Glutamatergic neuron (in vitro differentiated cells): ENCODE measurements at places on chromosomes 2 and 18. TPM values are rescaled to one million over a fixed set of nuclear protein-coding genes. Genes with fewer than 3 reads are reported as not detected.

DNA sequence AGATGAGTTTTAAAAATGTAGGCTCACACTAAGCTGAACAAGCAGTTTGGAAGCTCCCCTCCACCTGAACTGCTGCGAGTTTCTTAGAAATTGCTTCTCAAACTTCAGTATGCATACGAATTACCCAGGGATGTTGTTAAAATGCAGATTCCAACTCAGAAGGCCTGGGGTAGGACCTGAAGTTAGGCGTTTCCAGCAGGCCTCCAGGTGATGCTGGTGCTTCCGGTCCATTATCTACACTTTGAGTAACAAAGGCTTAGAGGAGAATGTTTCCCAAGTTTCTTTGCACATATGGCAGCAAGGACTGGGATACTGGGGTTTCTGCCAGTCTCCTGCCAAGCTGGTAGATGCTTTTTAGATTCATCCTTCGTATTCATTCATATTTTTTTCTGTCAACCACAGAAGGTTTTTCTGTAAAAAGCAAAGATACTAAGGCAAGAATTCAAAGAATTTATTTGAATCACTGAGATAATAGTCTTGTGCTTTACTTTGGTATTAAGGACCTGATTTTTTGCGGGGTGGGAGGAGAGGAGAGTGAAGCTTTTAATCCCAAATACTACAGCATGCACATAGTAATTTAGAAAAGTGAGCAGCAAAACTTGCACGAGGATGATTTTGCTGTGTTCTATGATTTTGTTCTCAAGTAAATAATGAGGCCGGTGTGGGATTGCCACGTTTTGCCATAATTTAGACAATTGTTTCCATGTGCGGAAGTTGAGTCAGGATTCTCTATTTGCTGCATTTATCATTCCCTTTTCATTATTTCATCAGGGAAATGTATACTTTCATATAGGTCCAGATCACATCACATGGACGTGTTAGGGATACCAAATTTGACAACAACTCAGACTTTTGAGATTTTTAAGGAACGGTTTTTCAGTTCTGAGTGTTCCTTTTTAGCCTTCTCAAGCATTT, 137.6 kb upstream of the SPATS2L start:
- no peak for DNase-seq

GRCh38 chr2:168277276-168277675, 29.9 kb upstream of the STK39 start:
- DNase-seq: no peak

The CHRNG gene
- total RNA-seq: 3.5 TPM

DNA sequence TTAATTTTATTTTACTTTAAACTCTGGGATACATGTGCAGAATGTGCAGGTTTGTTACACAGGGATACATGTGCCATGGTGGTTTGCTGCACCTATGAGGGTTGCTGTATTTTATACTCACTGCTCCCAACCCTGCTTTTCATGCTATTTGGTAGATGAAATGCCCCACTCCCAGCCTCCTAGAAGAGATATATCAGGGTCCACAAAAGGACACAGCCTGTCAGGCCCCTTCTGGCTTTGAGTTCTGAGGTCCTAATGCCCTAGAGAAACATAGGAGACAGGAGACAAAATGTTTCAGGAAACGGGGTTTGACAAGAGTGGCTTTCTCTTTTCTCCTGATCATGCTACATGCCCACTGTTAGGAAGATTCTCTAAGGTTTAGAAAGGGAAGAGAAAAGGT, 27.1 kb upstream of the SOX11 start:
- no peak for DNase-seq

DNA sequence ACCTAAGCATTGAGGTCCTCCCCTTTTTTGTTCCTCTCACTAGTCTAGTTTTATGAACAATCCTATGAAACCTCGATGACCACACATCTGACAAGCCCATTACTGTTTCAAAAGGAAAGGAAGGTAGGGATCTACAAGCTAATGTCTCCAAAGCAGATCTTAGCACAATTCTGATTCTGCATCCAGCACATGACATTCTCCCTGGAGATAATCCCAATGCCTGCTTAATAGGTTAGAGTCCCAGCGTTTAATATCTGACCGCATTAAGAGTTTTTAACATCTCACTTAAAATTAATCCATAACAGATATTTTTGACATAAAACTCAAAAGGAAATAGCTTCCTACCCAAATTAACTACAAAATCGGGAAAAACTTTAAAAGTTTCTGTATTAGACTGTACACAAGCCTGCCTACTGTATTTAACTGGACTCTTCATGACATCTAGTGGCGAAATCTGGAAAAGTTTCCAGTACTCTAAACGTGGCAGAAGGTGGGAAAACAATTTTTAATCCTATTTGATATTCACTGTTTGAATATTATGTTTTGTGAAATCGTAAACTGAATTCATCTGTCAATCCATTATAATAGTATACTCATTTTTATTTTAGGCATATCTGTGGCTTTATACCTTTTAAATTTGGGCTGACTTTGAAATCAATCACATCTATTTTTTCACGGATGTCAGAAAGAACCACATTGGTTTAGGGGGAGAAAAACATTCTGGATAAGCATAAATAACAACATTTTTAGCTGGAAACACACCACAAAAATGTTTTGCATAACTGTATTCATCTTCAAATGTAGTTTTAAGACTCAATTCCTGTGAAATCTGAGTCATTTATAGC, 62.4 kb downstream of the TXNL1 start:
- DNase-seq: no peak

DNA sequence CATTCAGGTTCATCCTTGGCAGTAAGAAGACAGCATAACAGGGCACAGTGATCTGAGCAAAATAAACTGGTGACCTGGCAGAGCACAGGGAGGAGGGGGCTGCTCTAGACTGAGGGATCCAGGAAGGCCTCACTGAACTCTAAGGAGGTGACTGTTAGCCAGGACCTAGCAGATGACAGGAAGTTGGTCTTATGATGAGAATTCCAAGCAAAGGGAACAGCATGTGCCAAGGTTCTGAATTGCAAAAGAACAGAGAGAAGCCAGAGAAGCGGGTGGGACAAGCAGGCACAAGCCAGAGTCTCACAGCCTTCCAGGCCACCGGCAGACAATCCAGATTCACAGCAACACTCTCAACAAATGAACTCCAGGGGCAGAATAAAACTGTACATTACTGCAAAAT, 152.7 kb upstream of the PTPRM start:
- DNase-seq: no peak

DNA sequence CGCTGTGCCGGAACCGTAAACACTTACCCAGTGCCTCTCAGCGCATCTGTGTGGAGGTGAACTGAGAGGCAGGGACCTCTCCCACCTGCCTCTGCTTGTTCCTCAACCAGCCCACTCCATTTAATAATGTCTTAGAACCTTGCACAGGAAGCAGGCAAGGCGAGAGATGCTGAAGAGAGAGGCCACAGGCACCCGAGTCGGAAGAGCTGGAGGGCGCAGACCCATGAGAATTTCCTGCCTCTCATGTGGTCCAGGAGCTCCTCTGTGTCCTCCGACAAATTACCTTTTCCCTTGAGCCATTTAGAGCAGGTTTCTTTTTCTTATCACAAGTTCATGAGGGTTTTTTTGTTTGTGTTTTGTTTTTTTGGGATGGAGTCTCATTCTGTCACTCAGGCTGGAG, 4.9 kb upstream of the RFX8 start:
- no peak for DNase-seq

GRCh38 chr2:147288131-147288530, 556.7 kb upstream of the ACVR2A start:
- DNase-seq: no peak

GRCh38 chr2:241340631-241341163, 15.4 kb upstream of the FARP2 start:
- no peak for DNase-seq

The CRYGD gene
- 0.76 TPM for total RNA-seq

The FEV gene
- not detected for total RNA-seq

The SOCS6 gene
- 12.4 TPM for total RNA-seq

DNA sequence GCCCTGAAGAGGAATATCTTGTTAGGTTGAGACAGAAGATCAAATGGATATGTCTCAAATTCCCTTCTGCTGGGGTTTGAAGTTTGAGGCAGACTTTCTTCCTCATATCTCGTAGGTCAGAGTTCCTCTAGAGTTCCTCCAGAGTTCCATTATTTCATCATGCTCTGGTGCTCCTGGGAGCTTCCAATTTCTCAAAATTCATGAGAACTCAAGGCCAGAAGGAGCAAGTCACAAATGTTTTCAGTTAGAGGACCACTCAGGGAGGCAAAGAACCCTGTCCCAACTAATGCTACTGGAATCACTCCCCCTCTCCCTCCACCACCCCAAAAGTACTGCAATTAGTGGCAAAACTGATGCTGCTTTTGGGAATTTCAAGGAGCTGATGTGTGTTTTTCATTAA, 115.7 kb upstream of the RBMS1 start:
- DNase-seq: no peak

DNA sequence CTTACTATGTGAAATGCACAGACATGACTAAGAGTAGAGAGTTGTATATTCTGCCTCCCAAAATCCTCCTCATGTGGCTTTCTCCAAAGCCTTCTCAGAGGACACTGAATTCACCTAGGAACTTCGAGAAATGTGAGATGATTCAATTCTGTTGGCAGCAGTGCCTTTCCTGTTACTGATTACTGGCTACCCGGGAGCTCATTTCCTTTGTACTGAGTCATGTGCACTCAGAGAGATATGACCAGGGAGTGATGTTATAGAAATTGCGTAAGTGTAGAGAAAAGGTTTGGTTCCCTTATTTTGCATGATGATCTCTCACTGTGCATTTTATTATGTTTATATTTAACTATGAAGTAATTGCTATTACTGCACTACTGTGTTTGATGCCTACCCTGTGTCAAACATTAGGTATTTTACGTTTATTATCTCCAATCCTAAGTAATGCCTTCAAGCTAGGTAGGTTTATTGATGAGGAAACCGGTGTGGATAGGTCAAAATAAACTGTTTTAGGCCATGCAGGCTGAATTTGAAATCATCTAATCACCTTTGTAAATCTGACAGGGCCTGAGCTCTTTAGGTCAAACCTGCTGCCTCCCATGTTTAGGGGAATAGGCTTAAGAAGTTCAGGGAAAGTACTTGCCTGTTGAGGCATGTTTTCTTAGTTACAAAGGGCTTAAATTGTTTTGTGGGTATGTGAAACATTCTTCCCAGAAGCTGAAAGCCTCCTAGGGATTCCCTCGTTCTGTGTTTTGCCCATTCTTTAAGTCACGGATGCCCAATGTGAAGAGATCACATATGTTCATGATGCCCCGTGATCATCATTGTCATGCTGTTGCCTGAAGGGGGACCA, 86.8 kb downstream of the FMNL2 start:
- no peak for DNase-seq

DNA sequence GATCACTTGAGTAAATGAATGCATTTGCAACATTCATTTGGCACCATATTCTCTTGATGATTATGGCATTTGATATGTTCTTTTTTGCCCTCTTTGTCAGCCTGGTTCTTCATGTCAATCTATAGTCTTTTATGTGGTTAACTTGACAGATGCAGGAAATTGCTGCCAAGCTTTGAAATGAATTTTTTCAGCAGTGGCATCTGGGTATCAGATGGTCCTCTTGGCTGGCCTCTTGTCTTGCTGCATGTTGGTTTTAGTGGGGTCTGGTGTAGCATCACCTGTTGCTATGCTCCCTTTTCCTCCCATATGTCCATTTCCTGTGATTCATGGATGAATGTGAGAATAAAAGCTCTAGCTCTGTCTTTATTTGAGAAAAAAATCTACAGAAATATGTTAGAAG, 119.9 kb downstream of the DPP4 start:
- no peak for DNase-seq

DNA sequence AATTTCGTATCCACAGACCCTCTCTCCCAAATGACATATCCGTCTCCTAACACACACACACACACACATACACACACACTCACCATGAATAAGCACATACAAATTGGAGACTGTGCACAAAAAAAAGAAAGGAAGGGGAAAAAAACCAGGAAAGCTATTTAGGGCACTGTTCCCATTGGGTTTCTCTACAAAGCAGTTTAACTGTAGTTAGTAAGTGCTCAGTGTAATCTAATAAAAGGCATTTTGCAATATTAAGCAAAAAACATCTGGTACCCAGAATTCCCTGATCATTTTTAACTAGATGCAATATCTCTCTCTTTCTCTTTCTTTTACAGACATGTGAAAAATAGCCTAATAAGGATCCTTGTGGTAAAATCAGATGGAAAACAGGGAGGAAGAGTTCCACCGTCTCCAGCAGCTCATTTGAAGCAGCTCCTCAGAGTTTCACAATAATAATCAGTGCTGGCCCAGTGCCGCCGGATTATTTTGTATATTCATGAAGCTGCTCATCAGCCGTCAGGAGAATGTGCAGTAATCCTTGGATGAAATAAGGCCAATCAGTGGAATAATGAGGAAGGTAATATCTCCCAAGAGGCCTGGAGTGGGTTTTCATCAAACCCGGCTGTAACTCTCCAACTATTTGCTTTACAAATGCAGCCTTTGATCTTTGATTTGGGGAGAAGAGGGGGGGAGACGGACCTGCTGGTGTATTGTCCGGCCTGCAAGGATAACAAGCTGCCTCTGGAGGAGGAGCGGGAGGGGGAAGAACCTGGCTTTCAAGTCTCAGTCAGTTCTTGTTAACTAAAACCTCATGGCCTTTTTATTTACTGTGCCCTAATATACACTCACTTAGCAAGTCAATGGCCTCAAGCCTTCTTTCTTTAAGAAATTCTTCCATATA, 227.6 kb upstream of the SMIM21 start:
- DNase-seq: no peak

The PROM2 gene
- total RNA-seq: 5.4 TPM

DNA sequence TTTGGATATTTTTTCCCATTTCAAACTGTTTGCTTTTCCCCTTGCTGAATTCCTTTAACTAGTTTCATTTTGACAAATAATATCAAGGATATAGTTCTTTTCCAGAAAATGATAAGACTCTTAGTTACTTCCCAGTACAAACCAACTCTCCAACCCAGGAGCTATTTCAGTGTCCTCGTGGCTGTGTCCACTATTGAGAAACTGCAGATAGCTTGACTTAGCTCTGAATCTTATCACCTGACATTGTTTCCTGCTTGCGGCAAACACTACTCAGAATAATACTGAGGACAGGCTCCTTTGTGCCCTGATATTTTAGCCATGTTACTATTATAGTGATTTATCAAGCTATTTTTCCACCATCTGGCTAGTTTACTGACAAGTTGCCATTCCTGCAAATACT, 74.6 kb downstream of the KLF7 start:
- no peak for DNase-seq

- DNase-seq: no peak
These were observed 146.5 kb upstream of the MMADHC start for GRCh38 chr2:149733936-149734685.

DNA sequence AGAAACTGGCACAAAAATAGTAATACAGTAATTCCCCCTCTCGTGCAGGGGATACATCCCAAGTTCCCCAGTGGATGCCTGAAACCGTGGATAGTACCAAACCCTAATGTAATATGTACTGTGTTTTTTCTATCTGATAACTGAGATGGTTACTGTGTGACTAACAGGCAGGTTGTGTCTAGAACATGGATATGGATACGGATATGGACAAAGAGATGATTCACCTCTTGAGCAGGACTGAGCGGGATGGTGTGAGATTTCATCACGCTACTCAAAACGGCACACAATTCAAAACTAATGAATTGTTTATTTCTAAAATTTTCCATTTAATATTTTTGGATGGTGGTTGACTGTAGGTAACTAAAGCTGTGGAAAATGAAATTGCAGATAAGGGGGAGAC, 3.4 kb downstream of the MBD1 start:
- DNase-seq: no peak

The MEP1B gene
- not detected for total RNA-seq
